Right atrium auricular region (tissue), 2 donors: ENCODE measurements at places on chromosomes 2 and 18. TPM values are rescaled to one million over a fixed set of nuclear protein-coding genes. Genes with fewer than 3 reads are reported as not detected.

DNA sequence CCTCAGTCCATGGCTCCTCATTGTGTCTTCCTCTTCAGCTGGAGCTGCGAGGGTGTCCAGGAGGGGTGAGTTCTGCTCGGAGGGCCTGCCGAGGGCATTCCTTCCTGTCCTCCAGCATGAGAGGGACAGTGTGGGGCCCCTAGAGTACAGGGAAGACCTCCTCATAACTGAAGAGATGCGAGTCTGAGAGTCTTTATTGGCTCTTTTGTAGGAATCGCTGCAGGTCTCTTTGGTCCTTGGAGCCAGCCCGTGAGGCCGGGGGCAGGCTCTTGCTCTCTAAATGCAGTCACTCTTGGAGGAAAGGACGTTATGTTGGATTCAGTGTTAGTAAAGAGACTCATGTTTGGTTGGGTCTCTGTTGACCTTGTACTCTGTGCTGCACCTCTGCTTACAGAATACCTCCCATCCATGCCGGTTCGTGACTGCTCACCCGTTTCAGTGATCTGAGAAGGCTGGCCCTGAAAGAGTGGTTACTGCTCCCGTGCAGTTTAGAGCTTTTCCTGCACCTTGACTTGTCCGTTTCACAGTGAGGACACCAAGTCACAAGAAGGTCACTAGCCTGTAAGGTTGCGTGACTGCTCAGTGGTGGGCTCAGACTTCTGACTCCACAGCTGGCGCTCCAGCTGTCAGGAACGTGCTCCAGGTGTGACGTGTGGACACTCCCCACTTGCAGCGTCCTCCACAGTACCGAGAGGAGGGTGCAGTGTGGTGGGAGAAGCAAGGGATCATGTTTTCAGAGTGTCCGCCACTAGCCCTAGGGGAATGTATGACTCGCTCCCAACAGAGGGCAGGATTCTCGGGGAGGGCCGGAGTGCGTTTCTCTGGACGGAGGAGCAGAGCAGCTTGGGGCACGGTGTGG is 7.8 kb downstream of the ATG4B start:
- DNase-seq = no peak

The ACTR3 gene
- total RNA-seq = 68.5 TPM

The DLX1 gene
- total RNA-seq = not detected

- no peak for DNase-seq
Observed at GRCh38 chr18:13796515-13796914, 27.4 kb upstream of the MC5R start.

GRCh38 chr2:200461846-200462710 is 47.8 kb downstream of the KCTD18 start:
- DNase-seq = no peak

GRCh38 chr2:3563521-3563976 is 5.4 kb upstream of the RNASEH1 start:
- DNase-seq = no peak

- DNase-seq = no peak
Observed at GRCh38 chr2:95073856-95074662, 47.5 kb downstream of the MRPS5 start.

The IMP4 gene
- 86.9 TPM for total RNA-seq

DNA sequence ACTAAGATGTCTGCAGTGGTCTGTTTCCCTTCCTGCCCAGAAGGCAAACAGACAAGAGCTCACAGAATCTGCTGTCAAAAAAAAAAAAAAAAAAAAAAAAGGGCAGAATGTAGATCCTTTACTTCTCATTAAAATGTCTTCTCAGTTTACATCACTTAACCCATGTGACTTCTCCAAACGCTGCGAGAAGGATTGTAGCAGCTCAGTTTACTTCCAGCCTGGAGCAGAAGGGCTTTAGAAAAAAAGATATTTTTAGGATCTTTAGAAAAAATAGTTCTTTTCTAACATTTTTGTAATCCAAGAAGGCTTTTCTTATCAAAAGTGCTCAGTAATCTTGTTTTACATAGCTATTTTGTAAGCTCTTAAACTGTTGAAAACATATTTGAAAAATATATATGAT is 425.4 kb downstream of the CNTNAP5 start:
- no peak for DNase-seq

DNA sequence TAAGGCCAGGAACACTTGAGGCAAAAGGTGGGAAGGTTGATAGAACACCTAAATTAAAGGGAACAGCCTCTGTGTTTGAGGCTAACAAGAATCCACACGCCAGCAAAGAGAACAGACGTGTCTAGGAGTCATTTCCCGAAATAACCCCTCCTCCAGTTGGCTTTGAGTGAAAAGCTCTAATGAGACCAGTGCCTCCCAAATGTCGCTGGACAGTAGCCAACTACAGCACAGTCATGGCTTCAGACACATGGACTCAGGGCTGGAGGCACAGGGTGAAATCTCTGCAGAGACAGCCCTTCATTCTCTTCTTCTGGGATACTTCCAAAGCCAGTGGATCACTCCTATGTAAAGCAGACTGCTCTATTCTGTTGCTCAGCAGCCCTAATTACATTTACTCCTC is 49.6 kb downstream of the SOWAHC start:
- peak; percentile 77 for DNase-seq
